ENCODE measurements at places on chromosomes 11 and 22. TPM values are rescaled to one million over a fixed set of nuclear protein-coding genes. Genes with fewer than 3 reads are reported as not detected.
A peak's percentile ranks its signal among the peaks of the same experiment; 100 is the strongest.

The H19 gene
- total RNA-seq, result 12,320 TPM

DNA sequence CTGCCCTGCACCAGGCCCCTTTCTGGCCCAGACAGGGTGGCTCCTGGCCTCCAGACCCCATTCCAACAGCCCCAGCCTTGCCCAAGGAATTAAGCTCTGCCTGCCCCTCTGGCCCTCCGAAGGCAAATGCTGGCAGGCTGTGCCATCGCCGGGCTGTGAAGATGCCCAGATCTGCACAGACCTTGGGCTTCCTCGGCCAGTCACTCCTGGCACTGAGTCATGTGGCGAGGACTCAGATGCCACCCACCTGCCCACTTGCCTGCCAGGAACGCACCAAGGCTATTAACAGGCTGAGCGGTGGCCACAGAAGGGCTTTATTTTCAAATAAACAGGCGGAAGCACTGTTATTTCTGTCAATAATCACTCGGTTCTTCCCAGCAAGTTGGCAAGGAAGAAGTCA, 50.3 kb upstream of the TTLL12 start:
- DNase-seq, result no peak

GRCh38 chr22:33920197-33920540, at the start of gene LARGE1:
Gene LARGE1, minus strand, starts transcription at chr22:33920476.
- DNase-seq, result peak; percentile 70

DNA sequence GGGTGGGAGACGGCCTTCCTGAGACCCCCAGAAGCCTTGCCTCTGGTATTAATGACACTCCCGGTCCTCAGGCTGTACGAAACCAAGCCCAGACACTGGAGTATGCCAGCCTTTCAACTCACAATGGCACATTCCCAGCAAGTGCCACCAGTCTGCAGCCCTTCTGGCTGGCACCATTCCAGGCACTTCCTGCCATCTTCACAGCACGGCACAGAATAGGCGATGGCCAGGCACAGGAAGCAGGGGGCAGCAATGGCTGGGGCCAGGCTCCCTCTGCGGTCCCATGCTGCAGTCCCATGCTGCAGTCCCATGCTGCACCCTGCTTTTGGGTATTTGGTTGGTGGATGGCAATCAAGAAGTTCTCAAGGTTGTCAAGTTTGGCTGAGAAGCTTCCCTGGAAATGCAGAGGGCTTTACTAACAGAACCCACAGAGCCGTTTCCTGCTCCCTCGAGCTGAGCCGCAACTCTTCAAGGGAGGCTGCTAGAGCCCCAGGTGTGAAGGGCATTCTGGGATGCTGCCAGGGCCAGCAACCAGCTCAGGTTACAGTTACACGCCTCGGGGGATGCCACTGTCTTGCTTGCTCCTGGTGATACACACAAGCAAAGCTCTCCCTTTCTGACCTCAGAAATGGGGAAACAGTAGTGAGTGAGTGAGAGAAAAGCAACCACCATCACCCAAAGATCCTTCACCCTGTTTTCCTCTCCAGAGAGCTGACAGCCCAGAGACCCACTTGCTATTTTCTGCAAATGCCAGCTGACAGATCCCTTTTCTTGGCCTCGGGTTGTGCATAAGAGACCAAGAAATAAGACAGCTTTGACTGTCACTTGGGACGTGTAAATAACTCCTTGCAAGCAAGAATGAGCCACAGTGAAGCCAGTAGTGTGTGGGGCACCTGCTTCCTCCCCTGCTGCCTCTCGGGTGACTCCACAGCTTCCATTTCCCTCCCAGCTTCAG, 23.9 kb downstream of the LRFN4 start:
- DNase-seq, result no peak

DNA sequence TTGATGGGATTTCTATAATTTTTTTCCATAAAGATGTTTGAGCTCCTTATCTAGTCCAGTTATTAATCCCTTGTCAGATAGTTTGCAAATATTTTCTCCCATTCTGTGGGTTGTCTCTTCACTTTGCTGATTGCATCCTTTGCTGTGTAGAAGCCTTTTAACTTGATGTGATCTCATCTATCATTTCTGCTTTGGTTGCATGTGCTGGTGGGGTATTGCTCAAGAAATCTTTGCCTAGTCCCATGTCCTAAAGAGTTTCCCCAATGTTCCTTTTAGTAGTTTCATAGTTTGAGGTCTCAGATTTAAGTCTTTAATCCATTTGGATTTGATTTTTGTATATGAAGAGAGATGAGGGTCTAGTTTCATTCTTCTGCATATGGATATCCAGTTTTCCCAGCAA, 1.7 kb upstream of the IL2RB start:
- no peak for DNase-seq

- no peak for DNase-seq
Observed at GRCh38 chr11:10561043-10561818, 7.2 kb downstream of the LYVE1 start.

DNA sequence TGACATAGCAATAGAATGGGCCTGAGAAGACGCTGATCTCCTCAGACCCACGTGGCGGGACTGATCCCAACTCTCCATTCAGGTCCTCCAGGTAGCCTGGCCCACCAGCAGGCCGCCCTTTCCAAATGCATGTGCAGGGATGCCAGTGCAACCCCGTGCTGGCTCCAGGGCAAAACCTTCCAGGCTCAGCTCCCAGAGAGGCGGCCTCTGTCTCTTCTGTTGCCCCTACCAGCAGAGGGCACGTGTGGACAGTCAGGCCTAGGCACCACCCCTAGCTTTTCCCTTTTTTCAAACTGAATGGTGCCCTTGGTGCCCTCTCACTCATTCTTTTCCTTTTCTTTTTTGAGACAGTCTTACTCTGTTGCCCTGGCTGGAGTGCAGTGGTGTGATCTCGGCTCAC, 121.7 kb downstream of the OSBP2 start:
- DNase-seq, result no peak

GRCh38 chr11:31895926-31896325, 84.8 kb upstream of the PAX6 start:
- no peak for DNase-seq

All from type B pancreatic cell (in vitro differentiated cells).